CD4-positive, alpha-beta T cell treated with Interleukin-12 subunit alpha and Interleukin-12 subunit beta, for 1 hour (primary cell): ENCODE measurements at places on chromosomes 5 and 9.
A peak's percentile ranks its signal among the peaks of the same experiment; 100 is the strongest.

- DNase-seq: no peak
Observed at GRCh38 chr5:1772634-1773033, 27.0 kb downstream of the MRPL36 start.

DNA sequence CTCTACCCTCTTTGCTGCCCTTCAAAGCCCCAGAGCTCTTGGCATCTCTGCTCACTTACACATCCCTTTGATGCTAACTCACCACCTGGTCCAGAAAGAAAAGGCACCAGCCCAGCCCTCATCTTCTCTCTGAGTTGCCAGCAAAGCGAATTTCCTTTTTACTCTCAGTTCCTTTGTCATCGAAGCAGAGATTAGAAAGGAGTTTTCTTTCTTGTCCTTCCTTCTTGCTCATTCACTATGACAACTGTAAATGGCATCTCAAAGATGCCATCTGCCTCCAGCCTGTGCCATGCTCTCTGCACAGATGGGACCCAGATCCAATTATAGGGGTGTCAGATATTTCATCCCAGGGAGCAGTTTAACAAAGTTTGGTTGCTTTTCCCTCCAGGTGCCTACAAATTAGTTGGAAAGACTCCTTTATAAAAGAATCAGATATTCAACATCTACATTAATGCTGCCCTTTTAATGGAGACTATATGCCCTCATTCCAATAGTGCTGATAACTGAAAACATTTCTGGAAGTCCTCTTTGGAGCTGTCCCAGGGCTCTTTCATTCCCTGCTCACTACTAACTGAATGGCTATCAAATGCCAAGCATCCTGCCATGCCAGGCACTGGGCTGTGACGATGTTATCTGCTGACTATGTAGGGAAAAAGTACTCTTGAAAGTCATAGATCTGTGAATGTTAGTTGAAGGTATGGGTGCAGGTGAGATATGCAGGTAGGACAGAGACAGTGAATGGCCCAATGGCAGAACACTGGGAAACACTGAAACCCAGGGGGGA is 58.9 kb downstream of the SUSD1 start:
- no peak for DNase-seq

DNA sequence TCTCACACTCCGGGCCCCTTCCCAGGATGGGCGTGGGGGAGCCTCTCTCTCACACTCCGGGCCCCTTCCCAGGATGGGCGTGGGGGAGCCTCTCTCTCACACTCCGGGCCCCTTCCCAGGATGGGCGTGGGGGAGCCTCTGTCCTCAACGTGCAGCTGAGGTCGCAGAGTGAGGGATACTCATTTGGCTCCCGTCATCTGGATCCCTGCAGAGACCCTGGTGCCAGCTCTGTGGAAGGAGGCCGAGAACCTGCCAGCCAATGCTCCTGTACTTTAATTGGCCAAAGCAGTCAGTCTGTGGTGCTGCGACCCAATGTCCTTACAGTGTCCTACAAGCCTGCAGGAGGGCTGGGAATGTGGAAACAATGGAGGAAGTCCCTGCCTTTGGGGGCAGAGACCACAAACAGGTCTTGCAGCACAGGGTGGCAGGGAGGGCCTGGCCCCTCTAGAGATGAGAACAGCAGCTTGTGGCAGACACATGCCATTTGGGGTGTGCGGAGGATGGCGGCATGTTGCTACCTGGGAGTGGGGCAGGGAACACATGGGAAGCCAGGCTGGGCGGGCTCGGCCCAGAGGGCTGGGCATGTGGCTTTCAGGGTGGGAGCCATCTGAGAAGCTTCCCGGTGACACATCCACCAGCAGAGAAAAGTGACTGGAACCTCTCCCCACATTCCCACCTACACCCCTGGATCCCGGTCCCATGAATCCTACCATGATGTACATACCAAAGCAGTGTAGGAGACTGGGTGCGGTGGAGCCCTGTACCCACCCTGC is 13.6 kb upstream of the MRNIP start:
- DNase-seq: no peak

- no peak for DNase-seq
Observed at GRCh38 chr5:80507663-80508062, 19.8 kb downstream of the FAM151B start.

GRCh38 chr5:21085791-21086190 is 1097.8 kb upstream of the CDH18 start:
- no peak for DNase-seq

GRCh38 chr9:14180093-14180959 is 133.6 kb downstream of the NFIB start:
- DNase-seq: no peak

DNA sequence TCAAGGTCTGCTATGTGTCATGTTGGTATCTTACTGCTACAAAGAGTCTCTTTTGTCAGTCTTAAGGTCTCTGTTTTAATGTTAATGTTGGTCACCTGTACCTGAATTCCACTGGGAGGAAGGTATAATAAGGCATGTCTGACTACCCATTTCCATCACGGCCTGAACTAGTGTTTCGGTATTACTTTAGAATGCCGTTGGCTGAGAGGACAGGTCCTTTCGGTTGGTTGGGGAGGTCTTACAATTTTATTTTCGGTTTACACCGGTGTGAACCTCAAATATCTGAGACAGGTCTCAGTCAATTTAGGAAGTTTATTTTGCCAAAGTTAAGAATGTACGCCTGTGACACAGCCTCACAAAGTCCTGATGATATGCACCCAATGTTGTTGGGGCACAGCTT is 154.9 kb upstream of the ABCA1 start:
- DNase-seq: no peak

DNA sequence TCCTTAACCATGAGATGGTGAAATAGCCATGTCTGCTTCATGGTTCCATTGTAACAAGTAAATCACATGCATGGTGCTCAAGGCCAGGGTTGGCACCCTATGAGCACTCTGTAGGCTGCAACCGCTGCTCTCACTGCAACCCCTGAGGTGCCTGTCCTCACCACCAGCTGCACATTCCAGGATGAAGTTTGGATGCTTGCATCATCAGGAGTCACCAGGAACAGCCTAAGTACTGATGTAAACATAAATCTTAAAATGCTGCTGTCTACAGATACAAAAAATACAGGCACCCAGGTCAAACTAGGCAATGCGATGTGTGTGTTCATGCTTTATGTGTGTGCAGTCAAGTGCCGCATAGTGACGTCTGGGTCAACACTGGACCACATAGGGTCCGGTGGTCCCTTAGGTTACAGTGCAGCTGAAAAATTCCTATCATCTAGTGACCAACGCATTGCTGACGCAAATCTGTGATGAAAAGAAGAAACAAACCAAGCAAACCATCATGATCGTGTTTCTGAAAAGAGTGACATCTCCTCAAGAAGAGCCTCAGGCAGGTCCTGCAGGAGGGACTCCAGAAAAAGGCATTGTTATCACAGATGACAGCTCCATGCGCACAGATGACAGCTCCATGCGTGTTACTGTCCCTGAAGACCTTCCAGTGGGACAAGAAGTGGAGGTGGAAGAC is 234.8 kb downstream of the AUH start:
- no peak for DNase-seq

DNA sequence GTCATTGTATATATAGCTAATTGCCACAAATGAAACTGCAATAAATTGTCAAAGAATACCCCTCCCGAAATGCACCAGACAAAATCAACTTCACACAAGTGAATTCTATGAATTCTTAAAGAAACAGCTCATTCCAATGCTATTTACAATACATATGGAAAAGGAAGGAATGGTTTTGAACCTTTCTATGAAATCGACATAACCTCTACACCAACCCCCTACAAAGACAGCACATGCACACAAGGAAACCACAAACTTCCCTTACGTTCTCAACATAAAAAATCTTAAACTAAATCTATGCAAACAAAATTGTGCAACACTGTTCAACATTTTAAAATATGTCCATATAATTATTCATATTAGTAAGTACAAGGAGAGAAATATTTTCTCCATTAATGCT is 39.2 kb downstream of the MARCHF11 start:
- DNase-seq: no peak

DNA sequence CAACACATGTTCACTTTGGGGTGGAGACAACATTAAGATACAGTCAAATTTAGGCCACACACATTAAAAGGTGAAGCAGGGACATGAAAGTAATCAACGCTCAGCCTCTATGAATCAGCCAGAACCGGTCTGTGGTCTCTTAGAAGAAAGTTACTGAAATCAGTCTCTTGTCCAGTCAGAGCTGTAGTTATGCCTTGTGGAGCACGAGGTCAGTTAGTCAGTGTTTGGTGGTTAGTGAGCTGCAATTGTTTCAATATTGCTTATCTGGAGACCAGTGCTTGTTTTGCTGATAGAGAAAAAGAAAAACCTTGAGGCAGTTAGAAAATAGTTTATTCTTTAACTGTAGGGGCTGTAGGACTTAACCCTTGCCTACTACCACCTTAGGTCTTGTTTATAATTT is 157.8 kb upstream of the RASEF start:
- DNase-seq: no peak

GRCh38 chr5:74490814-74491213 is 149.7 kb downstream of the ENC1 start:
- no peak for DNase-seq

- DNase-seq: no peak
Observed at GRCh38 chr9:110526426-110526825, 53.1 kb downstream of the SVEP1 start.

DNA sequence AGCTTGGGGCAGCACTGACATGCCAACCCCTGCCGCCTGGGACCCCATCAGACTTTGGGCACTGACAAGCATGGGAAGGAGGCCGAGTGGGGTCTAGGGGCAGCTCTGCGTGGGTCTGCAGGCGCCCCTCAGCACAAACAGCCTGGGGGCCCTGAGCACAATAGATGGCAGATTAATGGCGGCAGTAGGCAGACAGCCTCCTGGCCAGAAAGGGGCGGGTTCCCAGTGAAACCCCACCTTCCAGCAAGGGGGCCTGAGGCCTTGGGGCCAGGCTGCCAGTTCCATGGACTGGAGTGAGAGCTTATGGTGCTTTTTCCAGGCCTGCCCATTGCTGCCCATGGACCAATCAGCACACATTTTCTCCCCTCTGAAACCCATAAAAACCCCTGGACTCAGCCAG is 2031.2 kb downstream of the EFNA5 start:
- no peak for DNase-seq

DNA sequence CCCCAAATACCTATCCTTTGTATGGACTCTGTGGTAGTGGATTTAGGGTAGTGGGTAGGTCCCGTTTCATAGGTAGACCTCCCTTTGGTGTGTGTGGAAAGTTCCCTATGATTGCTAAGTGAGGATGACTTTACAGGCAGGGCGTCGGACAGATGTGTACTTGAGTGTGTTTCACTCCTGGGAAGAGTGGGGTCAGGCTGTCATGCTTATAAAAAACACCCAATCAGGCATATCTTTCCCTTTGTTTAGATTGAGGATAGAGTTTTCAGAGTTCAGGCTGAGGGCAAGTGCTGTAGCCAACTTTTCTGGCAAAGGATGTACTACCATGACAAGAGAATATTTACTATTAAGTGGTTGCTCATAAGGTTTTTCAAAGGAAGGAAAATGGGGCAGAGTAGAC is 242.0 kb downstream of the YTHDC2 start:
- DNase-seq: no peak

- no peak for DNase-seq
Observed at GRCh38 chr5:115850744-115851416, 9.1 kb downstream of the AP3S1 start.

DNA sequence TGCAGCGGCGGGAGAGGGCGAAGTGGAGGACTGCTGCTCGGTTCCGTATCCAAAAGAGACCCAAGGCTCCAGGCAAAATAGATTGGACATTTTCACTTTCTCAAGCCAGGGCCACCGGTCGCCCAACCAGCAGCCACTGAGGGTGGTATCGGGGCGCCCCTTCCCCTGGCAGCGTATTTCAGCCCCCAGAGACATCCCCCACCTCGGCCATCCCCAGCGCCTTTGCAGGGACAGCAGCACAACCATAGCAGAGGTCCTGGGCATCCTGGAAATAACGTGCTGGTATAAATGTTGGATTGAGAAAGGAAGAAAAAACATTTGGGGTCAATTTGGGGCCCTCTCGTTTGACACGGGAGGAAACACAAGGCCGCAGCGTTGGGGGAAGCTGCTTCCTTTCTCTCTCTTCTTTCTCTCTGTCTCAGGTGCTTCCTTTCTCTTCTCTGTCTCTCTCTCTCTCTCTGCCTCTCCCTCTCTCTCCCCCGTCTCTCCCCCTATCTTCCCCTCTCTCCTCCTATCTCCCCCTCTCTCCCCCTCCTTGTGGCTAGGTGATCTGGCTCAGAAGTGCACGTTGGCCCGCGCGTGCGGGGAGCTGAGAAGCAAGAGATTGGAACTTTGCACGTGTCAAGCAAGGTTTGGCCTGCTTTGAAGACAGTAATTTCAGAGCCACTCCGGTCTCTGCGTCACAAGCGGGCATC is 624 bp upstream of the RETREG1 start:
- peak; percentile 40 for DNase-seq

- DNase-seq: no peak
Observed at GRCh38 chr5:181114844-181115778, 15.9 kb downstream of the OR2V1 start.

DNA sequence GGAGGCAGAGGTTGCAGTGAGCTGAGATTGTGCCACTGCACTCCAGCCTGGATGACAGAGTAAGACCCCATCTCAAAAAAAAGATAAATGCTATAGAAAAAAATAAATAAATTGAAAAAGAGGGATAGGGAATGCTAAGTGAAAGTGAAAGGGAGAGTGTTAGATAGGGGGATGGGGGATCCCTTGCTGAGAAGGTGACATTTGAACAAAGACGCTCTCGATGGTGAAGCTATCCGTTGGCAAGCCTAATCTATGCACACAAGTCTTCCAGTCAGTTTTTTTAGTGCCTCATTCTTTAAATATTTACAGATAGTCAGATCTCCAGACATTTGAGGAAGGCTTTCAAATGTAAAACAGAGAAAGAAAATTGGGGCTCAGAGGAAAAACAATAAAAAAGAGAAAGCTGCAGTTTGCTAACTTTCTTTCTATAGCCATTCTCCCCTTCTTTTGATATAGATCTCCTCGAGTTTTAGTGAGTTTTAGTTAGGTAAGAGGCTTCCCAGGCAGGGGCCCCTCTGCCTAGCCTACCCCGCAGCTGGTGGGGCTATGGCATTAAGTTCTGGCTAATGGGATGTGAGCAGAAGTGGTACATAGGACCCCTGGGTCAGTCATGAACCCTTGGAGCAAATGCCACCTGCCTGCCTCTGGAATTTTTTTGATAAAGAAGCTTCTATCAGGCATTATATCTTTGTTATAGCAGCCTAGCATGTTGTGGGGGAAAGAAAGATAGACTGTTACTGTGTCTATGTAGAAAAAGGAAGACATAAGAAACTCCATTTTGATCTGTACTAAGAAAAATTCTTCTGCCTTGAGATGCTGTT is 12.0 kb downstream of the GLRX start:
- no peak for DNase-seq

DNA sequence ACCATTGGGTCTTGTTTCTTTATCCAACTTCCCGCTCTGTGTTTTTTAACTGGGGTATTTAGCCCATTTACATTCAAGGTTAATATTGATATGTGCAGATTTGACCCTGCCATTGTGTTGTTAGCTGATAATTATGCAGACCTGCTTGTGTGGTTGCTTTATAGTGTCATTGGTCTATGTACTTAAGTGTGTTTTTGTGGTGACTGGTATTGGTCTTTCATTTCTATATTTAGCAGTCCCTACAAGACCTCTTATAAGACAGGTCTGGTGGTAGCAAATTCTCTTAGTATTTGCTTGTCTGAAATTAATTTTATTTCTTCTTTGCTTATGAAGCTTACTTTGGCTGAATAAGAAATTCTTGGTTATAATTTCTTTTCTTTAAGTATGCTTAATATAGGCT is 698.1 kb downstream of the DTWD2 start:
- DNase-seq: no peak
